Liver (tissue), 10 donors: ENCODE measurements at places on chromosomes 2 and 18. TPM values are rescaled to one million over a fixed set of nuclear protein-coding genes. Genes with fewer than 3 reads are reported as not detected.

- H3K27ac ChIP-seq = peak overlapping the region; percentile 43
- H3K4me1 ChIP-seq = peaks cover 11% of the 10 kb centered on the region
- no peak overlapping the region for H3K4me3 ChIP-seq
- no peaks in the 10 kb centered on the region for H3K36me3 ChIP-seq
These were observed 433.0 kb upstream of the POU3F3 start for GRCh38 chr2:104420953-104421352.

DNA sequence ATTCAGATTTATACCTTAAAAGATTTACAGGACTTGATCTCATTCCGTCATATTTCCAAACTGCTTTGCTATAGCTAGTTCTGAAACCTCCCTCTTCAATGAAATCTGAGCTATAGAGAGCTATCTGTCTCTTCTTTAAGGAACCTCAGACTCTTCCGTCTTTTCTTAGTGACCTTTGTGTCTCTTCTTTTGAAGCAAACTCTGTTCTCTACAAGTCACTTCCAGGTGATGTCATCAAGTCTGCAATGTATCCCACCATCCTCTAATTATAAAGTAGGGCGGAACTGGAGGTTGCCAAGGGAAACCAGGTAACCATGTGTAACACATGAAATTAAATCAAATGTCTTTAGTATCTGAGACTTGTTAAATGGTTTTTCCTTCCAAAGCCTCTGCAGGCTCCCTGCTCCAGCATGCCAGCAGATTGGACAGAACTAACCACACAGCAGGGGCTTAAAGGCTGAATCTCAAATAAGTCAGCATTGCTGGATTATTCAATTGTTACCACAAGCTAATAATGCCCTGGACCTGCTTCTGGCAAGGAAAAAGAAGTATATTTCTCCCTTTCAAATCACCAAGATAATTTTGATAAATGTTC is 41.2 kb upstream of the PEX13 start:
- DNase-seq = no peak
- no peaks in the 10 kb centered on the region for H3K27me3 ChIP-seq
- no peak overlapping the region for H3K4me3 ChIP-seq
- H3K27ac ChIP-seq = no peak overlapping the region
- no peaks in the 10 kb centered on the region for H3K4me1 ChIP-seq

DNA sequence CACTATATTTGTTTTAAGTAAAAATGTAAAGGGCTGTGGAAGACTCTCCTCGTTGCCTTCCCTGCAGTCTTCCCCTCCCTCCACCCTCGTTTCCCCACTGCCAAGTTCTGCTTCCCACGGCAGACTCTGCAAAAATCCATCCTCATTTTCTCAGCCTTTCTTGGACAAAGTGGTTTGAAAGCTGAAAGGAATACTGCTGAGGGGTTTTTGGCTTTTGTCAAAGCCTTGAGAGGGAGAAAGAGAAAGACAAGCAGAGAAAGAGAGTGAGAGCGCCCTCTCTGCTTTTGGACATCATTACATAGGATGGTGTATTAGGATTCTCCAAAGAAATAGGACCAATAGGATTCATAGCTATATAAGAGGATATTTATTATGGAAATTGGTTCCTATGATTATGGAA is 455.9 kb upstream of the SOX11 start:
- no peak overlapping the region for H3K27ac ChIP-seq
- no peaks in the 10 kb centered on the region for H3K27me3 ChIP-seq
- no peak for DNase-seq
- H3K4me3 ChIP-seq = no peak overlapping the region

Gene RTP5
- not detected for total RNA-seq

DNA sequence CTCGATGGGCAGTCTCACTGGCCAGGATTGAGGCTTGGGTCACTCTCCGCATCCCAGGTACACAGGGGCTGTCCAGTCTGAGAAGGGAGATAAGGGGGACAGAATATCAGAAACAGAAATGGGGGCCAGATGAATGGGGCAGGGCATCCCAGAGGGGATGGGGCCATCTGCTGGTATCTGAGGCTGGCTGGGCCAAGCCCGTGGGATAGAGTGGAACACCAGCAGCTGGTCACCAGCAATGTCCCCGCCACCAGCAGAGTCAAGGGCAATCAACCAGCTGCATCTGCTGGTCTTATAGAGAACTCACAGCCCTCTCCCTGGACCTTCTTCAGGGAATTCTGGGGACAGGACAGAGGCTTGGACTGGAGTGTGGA is 128.8 kb upstream of the HAAO start:
- H3K36me3 ChIP-seq = no peaks in the 10 kb centered on the region
- DNase-seq = no peak
- H3K4me1 ChIP-seq = peaks cover 24% of the 10 kb centered on the region
- H3K4me3 ChIP-seq = no peak overlapping the region
- no peak overlapping the region for H3K27ac ChIP-seq

GRCh38 chr18:35441857-35442595 is 55.7 kb downstream of the INO80C start:
- H3K27ac ChIP-seq = no peak overlapping the region
- no peak overlapping the region for H3K4me3 ChIP-seq
- H3K27me3 ChIP-seq = no peaks in the 10 kb centered on the region
- DNase-seq = no peak

DNA sequence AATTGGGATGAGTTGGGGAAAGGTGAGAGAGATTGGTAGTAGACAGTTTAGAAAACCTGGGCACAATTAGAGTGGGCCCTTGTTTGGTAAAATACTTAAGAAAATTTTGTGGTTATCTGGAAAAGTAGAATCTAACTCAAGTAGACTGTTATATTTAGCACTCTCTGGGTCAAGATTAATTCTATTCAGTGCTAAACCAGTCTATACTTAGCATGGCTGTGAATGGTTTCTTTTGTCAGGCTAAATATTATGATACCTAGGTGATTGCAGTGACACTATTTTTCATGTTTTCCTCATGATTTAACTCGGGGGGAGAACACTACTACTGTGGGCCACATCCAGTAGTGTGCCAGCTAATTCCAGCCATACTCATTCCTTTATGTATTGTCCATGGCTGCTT is 58.9 kb downstream of the KIAA1328 start:
- H3K36me3 ChIP-seq = no peaks in the 10 kb centered on the region
- H3K4me3 ChIP-seq = no peak overlapping the region

Gene MEIS1
- total RNA-seq = 8.6 TPM

Gene CXCR4
- total RNA-seq = 5.0 TPM
